ENCODE measurements at places on chromosomes 1 and 21.

DNA sequence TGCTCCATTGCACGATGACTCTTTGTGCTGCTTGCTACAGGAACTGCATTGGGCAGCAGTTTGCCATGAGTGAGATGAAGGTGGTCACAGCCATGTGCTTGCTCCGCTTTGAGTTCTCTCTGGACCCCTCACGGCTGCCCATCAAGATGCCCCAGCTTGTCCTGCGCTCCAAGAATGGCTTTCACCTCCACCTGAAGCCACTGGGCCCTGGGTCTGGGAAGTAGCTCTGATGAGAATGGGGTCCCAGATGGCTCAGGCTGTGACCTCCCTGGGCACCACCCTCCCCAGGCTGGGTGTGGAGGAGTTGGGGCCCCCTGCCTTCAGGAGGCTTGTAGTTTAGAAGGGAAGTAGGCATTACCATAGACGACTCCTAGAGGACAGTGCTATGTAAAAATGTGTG is 19.7 kb downstream of the CYP4B1 start:
- no peaks in the 10 kb centered on the region for H3K36me3 ChIP-seq
- H3K4me1 ChIP-seq, result no peaks in the 10 kb centered on the region
- H3K27me3 ChIP-seq, result no peaks in the 10 kb centered on the region
- H3K4me3 ChIP-seq, result no peak overlapping the region
- no peak overlapping the region for H3K27ac ChIP-seq

DNA sequence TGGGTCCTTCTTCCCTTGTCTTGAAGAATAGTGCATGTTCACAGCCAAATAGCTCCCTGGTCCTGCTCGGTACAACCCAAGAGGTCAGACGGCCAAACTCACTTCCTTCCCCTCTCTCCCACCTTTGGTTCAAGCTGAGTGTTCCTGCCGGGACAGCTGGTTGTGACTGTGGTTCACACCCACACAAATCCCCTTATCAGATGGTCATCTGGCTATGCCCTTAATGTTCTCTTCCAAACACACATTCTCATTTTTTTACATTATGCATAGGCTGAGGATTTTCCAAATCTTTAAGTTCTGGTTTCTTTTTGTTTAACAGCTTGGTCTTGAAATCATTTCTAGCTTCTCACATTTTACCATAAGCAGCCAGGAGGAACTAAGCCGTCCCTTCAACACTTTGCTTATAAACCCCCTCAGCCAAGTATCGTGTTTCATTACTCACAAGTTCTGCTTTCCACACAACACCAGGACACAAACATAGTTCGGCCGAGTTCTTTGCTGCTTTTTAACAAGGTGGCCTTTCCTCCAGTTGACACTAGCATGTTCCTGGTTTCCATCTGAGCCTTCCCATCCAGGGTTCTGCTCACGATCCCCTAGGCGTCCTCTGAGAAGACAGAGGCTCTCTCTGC is 19.7 kb upstream of the TSPEAR start:
- H3K27ac ChIP-seq, result no peak overlapping the region
- H3K4me1 ChIP-seq, result no peaks in the 10 kb centered on the region
- no peak for DNase-seq
- no peaks in the 10 kb centered on the region for H3K27me3 ChIP-seq
- no peak overlapping the region for H3K4me3 ChIP-seq

GRCh38 chr1:238205045-238205662 is 314.4 kb upstream of the ZP4 start:
- no peak overlapping the region for H3K4me3 ChIP-seq
- DNase-seq, result no peak
- no peak overlapping the region for H3K27ac ChIP-seq
- no peaks in the 10 kb centered on the region for H3K27me3 ChIP-seq
- no peaks in the 10 kb centered on the region for H3K4me1 ChIP-seq
- no peaks in the 10 kb centered on the region for H3K36me3 ChIP-seq

- H3K27ac ChIP-seq, result no peak overlapping the region
- no peaks in the 10 kb centered on the region for H3K36me3 ChIP-seq
- H3K27me3 ChIP-seq, result no peaks in the 10 kb centered on the region
- no peaks in the 10 kb centered on the region for H3K4me1 ChIP-seq
- H3K4me3 ChIP-seq, result no peak overlapping the region
Measured at GRCh38 chr1:25186161-25187007, 45.9 kb downstream of the SYF2 start.

DNA sequence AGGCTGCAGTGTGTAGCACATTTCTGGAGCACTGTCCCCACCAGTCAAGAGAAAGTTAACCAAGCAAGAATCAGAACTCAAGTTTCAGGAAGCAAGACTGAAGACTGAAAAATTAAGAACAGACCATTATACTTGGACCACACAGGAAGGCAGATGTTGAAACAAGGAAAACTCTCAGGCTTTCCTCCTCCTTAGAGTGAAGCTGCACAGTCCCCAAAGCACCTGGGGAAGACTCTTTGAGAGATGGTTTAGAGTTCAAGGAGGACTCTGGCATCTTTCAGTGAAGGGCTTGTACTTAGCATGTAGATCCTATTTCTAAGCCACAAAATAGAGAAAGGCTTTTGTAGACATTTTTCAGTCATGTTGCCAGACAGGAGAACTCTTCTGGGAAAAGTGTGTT is 113.7 kb upstream of the KCTD3 start:
- H3K4me3 ChIP-seq, result no peak overlapping the region
- H3K4me1 ChIP-seq, result no peaks in the 10 kb centered on the region
- no peak for DNase-seq
- H3K36me3 ChIP-seq, result no peaks in the 10 kb centered on the region
- H3K27me3 ChIP-seq, result no peaks in the 10 kb centered on the region

- no peak overlapping the region for H3K27ac ChIP-seq
- H3K36me3 ChIP-seq, result no peaks in the 10 kb centered on the region
- no peaks in the 10 kb centered on the region for H3K27me3 ChIP-seq
- H3K4me3 ChIP-seq, result no peak overlapping the region
Measured at GRCh38 chr1:56385314-56385713, 194.0 kb downstream of the PLPP3 start.

DNA sequence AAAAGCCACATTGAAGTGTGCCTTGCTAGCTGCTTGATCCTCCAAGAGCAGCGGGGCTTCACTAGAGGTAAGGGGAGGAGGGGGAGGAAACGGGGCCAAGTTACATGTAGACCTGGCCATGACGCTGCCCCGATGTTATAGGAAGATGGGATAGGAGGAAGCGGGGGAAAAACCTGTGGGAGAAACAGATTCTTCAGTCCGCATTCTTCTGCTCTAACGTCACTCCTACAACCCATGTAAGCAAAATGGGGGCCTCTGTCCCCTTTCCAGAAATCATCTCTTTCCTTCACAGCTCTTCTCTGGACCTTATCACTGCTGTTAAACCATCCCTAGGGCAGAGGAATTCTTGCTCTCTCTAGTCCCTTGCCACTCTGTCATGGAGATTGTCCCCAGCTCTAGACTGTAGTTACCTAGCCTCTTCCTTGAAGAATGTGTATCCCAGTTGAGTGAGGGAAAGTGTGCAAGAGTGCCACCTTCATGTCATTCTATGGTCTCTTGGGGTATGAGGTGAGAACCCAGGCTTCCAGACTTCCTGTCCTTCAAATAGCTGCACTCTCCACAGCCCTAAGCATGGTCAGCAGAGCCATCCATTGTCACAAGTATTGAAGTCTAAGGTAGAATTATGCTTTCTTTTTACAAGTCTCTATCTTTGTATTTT is 11.4 kb downstream of the PLEKHO1 start:
- peaks cover 22% of the 10 kb centered on the region for H3K4me1 ChIP-seq
- H3K27ac ChIP-seq, result peak overlapping the region; percentile 3
- H3K27me3 ChIP-seq, result no peaks in the 10 kb centered on the region
- DNase-seq, result no peak
- H3K4me3 ChIP-seq, result no peak overlapping the region

- H3K36me3 ChIP-seq, result peaks cover 8% of the 10 kb centered on the region
- H3K27me3 ChIP-seq, result no peaks in the 10 kb centered on the region
- no peaks in the 10 kb centered on the region for H3K4me1 ChIP-seq
- H3K4me3 ChIP-seq, result no peak overlapping the region
- no peak for DNase-seq
Measured at GRCh38 chr1:233025567-233025966, 75.2 kb downstream of the NTPCR start.

DNA sequence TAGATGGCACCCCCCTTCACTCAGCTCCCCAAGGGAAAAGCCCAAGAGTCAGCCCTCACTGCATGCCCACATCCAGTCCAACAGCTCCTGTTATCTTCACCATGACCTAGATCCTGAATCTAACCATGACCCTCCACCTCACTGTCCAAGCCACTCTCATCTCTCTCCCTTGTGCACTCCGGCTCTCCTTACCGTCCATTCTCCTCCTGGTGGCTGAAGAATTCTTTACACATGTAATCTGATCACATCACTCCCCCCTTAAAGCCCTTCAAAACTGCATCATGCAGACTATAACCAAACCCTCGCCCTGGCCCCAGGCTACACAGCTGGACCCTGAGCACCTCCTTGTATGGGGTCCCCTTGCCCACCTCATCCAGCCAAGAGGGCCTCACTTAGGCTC is 14.0 kb upstream of the PAQR7 start:
- H3K4me1 ChIP-seq, result no peaks in the 10 kb centered on the region
- H3K36me3 ChIP-seq, result no peaks in the 10 kb centered on the region
- DNase-seq, result no peak

DNA sequence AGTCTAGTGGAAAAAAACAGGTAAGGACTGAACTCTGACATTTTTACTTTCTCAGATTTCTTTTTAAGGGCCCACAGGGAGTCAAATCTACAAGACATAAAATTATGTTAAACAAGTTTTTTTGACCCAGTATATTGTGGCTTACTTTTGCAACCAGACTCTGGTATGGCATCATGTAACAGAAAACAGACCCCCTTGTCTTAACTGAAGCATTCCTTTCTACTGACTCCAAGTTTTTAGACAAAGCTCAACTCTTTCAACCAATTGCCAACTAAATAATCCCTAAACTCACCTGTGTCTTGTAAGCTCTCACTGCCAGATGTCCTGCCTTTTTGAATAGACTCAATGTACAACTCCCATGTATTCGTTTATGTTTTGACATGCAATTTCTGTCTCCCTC is 64.3 kb downstream of the FASLG start:
- no peak for DNase-seq
- no peak overlapping the region for H3K27ac ChIP-seq
- no peak overlapping the region for H3K4me3 ChIP-seq
- H3K36me3 ChIP-seq, result no peaks in the 10 kb centered on the region
- H3K27me3 ChIP-seq, result no peaks in the 10 kb centered on the region

DNA sequence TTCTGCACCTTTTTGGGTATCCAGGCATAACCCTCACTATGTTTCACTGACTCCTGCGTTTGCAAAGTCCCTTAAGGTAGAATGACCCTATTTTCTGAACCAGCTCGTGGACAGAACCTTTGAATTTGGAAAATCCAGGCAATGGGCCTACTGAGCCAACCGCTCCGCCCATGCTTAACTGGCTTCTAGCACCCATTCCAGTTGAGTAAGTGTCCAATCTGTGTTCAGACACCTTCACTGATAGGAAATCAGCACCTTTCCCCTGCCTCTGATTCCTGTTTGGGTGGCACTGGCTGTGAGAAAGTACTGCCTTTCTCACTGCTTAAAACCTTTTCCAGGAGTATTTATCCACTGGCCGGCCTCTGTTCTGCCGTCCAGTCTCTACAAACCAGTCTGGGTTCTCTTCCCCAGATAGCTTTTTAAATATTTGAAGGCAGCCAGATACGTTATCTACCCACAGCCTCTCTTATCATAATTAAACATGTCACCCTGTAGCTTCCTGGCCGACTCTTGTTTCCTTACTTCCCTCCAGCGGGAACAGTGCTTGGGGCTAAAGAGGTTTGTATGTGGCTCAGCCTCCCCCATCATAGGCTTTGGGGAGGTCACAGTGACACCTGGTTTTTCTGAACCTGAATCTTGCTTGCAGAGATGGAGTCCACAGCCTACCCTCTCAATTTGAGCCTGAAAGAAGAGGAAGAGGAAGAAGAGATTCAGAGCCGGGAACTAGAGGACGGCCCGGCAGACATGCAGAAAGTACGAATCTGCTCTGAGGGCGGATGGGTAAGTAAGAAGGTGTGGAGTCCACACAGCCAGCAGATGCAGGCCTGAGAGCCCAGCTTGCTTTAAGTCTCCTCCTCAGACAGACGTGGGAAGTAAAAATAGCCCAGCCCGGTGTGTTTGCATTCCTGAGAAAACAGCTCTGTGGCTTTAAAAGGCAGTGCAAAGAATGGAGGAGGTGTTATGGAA is 1.3 kb downstream of the POGK start:
- H3K4me1 ChIP-seq, result peaks cover 20% of the 10 kb centered on the region
- no peak for DNase-seq

- DNase-seq, result no peak
- no peak overlapping the region for H3K27ac ChIP-seq
- H3K4me1 ChIP-seq, result no peaks in the 10 kb centered on the region
- H3K36me3 ChIP-seq, result no peaks in the 10 kb centered on the region
- H3K27me3 ChIP-seq, result no peaks in the 10 kb centered on the region
Measured at GRCh38 chr1:87684713-87685205, 356.1 kb downstream of the LMO4 start.

DNA sequence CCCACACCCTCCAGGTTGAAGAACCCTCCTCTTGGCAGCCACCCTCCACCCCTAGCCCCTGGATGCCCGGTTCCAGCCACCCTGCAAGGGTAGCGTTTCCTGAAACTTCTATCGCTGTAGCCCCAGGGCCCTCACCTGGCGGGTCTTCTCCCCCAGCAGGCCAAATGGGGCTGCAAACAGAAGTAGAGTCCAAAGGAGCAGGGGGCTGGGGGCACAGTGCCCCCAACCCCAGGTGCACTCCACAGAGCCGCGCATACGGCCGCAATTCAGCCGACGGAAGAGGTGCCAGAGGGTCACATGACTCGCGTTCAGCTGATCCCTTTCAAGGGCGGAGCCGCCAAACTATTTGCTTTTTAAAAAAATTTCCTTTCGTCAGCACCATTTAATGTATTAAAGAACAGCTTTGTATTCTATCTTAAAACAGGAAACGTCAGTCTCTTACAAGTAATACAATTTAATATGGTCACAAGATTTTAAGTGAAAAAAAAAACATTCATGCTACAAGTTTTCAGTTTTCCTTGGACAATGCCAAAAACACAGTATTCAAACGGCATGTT is at the start of gene GLMP:
Gene GLMP, minus strand, starts transcription at position 289 of the 557 bp plus-strand sequence. Its CDS starts 34 bp downstream, at position 255.
- H3K27ac ChIP-seq, result peak within 1 kb of the TSS; percentile 52
- H3K4me1 ChIP-seq, result peaks cover 13% of the 10 kb centered on the region
- peak; percentile 15 for DNase-seq
- H3K36me3 ChIP-seq, result peaks cover 4% of the 10 kb centered on the region

DNA sequence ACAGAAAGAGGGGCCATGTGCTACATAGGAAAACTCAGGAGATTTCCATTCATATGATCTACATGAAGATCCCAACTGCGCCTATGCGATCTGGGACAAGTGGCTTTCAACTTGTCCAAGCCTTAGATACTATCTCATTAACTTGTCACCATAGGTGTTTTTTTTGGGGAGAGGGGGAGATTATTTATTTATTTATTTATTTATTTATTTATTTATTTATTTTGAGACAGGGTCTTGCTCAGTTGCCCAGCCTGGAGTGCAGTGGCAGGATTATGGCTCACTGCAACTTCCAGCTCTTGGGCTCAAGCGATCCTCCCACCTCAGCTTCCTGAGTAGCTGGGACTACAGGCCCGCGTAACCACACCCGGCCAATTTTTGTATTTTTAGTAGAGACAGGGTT is 11.3 kb downstream of the FABP3 start:
- peaks cover 19% of the 10 kb centered on the region for H3K36me3 ChIP-seq
- no peaks in the 10 kb centered on the region for H3K4me1 ChIP-seq
- no peak overlapping the region for H3K27ac ChIP-seq
- no peak overlapping the region for H3K4me3 ChIP-seq
- no peak for DNase-seq

- no peaks in the 10 kb centered on the region for H3K36me3 ChIP-seq
- H3K4me1 ChIP-seq, result no peaks in the 10 kb centered on the region
- DNase-seq, result no peak
- no peak overlapping the region for H3K27ac ChIP-seq
Measured at GRCh38 chr1:22794647-22795365, 84.2 kb downstream of the EPHB2 start.
